ENCODE measurements at places on chromosomes 12 and 14. TPM values are rescaled to one million over a fixed set of nuclear protein-coding genes. Genes with fewer than 3 reads are reported as not detected.

DNA sequence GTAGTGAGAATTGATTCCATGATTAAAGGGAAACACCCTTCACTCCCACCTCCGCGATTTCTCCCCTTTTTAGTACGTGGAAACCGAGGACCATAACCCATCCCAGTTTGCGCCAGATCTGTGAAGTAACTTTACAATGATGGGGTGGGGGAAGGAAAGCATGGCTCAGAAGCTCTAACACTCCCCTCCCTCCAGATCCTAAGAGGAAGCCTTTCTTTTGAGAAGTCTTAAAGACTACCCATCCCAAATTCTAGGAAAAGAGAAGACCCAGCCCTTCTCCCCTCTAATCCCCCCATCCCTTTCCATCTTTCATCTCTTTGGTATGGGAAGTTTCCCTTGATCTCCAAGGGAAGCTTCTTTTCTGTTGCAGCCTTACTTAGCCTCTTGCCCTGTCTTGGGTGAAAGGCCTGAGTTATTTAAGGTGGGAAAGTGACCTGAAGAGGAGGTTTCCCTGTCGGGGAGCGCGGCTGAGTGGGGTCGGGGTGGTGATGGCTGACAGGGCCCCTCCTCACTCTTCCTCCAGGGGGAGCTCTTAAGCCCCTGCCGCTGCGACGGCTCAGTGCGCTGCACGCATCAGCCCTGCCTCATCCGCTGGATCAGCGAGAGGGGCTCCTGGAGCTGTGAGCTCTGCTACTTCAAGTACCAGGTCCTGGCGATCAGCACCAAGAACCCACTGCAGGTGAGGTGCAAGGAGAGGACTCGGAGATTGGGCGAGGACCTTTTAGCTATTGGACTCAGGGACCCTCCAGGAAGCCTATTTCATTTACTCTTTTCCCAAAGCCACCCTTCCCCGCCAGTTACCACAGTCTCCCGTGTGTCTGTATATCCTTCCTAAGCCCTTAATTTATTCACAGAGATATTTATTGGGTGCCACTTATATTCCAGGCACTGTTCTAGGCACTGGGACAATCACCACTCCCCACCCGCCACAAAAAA, 1.8 kb downstream of the MARCHF9 start:
- DNase-seq = no peak

DNA sequence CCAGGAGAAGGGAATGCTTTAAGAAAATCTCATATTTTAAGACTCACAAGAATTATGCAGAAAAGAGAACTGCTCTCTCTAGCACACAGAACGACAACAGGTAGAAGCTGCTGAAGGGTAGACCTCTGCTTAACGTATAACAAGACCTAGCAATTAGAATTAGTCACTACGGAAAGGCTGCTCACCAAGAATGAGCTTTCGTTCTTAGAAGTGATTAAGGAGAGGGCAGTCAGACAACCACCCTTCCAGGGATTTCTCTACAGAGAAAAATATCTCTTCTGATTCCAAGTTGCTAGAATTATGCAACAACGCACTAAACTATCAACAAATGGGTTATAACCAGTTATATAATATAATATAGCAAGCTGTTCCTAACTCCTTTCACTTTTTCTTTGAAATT, 18.6 kb downstream of the LRIG3 start:
- no peak for DNase-seq

ITGB7 gene
- 2.8 TPM for total RNA-seq

TSPAN8 gene
- total RNA-seq = 1.7 TPM

DNA sequence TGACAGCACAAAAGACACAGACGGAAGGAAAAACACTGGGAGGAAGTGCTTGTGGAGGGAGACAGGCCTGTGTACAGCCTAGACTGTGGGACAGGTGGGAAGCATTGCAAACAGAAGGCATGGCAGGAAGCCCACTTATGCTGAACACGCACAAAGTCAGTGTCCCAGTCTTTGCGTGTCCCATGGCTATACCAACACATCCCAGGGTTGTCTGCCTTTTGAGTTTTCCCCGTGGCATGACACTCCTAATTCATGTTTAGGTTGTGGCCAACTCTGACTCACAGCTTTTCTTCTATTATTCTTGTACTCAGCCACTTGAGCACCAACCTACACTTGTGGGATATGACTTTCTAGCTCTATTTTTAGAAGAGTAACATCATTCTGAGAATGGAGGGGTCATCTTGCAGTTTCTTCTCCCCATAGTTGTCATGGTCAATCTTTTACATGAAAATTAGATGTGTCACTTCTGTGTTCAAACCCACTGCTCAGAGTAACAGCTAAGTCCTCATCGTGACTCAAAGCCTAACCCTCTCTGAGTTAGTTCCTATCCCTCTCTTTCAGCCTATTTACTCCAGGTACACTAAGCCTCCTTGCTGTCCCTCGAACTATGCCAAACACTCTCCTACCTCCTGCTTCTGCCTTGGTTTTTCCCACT, 27.5 kb upstream of the JPH4 start:
- DNase-seq = no peak

GRCh38 chr12:62530596-62530995, 64.0 kb downstream of the MON2 start:
- DNase-seq = no peak

DNA sequence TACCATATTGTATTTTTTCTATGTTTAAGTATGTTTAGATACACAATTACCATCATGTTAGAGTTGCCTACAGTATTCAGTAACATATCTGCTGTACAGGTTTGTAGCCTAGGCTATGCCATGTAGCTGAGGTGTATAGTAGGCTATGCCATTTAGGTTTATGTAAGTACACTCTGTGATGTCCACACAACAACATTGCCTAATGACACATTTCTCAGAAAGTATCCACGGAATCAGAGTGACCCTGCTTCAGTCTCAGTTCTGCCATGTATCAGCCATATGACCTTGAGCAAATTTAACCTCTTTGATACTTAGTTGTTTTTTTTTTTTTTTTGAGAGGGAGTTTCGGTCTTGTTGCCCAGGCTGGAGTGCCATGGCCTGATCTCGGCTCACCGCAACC, 12.7 kb downstream of the SUSD6 start:
- no peak for DNase-seq

PLEKHH1 gene
- total RNA-seq = 7.3 TPM

DNA sequence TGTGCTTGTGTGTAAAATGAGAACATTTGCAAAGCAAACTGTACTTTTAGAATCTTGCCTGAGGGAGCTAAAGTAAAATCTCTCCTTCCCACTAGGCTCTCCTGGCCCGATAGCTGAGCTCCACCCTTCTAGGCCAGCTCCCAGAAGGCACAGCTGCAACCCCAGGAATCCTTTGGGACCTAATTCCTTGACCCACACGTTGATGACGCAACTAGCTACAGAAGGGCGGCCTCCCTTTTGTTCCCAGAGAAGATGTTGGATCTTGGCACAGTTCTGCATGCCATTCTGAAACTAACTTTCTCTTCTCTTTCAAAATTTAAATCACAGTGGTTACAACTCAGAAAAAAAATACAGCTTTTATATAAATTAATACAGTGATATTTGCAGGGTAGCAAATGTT, 268.1 kb downstream of the EGLN3 start:
- peak; percentile 77 for DNase-seq

- DNase-seq = no peak
These were observed 30.4 kb downstream of the FBXW8 start for GRCh38 chr12:116941188-116941587.
